ENCODE measurements at places on chromosomes 1 and 21.
A peak's percentile ranks its signal among the peaks of the same experiment; 100 is the strongest.

DNA sequence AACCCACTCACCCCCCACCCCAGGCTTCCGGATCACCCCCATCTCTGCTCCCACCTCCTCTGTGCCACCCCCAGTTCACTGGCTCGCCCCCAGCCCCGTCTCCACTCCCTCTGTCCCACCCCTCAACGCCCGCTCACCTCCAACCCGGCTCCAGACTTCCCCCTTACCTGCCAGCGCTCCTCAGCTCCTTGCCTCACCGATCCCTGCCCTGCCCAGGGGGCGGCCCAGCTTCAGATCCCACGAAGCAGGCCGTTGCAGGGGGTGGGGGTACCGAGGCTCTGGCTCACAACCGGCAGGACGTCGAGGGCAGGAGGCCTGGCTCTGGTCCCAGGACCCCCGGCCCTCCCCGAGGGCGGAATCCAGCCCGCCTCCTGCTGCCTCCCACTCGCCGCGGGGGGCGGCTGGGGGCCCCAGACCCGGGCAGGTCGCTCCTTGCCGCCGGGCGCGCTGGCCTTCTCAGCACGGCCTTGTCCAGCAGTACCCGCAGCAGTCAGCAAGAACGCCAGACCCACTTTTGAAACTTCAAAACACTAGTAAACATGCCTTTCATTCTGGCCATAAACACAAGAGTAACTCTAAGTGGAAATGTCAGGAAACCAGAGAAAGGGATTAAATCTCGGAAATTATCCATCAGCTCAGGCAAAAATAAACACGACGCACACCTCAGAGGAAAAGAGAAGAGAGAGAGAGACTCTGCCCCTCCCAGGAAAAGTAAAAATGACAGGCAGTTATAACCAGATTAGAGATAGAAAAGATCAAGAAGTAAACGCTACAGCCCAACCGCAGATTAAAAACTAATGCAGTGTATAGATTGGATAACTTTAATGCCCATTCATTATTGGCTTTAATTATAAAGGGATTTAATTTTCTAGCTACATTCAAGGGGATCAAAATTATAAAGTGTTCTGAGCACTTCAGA is 1.0 kb upstream of the FAM89A start:
- no peak for DNase-seq

DNA sequence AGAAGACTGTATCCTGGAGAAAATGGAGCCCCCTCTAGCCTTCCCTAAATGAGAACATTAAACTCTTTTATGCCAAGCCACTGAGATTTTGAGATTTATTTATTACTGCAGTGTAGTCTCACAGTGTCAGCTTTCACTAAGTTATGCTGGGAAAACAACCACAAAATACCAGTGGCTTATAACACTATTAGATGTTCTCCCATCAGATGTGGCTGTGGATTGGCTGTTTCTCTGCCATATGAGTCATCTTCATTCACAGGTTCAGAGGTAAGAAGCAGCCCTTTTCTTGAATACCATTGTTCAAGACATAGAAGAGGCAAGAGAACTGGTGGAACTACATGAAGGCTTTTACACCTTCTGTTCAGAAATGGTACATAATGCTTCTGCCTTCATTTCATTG is 32.1 kb upstream of the ST6GALNAC5 start:
- DNase-seq: no peak

- no peak for DNase-seq
Observed at GRCh38 chr1:50971748-50972305, 1.8 kb downstream of the CDKN2C start.

- DNase-seq: no peak
Observed at GRCh38 chr1:20670936-20671335, 9.8 kb upstream of the DDOST start.

DNA sequence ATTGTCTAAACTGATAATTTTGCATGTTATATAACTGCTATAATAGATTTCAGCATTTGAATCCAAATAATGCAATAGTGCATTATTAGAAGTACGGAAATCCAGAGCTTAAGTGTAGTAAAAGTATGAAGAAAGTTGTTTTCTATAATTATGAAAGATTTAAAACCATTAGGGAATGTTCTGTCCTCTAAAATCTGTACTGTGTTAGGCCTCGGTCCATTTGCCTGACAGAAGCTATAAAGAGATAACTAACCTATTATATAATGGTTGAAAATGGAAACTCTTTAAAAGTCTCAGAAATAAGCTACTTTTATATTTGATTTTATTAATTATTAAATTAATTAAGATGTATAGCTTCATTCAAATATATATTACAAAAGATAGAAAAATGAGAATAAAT is 16.2 kb upstream of the RGS2 start:
- no peak for DNase-seq

DNA sequence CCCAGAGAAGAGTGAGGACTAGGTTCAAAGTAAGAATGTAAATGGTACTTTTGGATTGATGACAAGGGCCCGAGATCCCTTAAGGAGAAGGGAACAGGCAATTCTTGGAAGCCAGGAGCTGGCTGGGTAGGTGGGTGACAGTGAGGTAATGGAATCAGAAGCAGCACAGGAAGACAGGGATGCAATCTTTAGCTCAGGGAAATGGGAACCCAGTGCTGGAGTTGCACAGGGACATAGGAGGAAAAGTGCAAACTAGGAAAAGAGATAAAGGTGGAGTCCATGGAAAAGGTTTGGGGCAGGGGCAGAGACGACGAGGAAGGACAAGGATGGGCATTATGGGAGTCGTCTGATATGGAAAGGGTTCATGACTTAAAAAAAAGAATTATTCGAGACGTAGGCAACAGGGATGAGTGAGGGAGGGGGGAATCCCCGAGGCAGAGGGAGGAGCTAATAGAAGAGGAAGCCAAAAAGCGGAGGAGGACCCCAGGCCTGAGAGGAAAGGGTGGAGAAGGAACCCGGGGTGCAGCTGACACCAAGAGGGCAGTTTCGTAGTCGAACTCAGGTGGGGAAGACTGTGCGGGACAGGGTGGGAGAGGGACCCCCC is 495 bp downstream of the PI4KB start:
- peak; percentile 40 for DNase-seq

DNA sequence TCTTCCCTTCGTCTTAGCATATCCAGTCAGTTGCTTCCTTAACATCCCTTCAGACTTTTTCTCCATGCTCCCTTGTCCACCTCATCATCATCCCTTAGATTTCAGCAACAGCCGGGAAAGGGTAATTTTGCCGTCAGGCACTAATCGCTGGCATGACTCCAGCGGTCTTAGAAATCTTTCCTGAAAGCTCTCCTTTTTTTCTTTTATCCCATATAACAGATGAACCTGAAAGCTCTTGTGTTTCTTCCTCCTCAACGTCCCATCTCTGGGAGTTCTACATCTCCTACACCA is 10.4 kb upstream of the BOLA1 start:
- DNase-seq: no peak

DNA sequence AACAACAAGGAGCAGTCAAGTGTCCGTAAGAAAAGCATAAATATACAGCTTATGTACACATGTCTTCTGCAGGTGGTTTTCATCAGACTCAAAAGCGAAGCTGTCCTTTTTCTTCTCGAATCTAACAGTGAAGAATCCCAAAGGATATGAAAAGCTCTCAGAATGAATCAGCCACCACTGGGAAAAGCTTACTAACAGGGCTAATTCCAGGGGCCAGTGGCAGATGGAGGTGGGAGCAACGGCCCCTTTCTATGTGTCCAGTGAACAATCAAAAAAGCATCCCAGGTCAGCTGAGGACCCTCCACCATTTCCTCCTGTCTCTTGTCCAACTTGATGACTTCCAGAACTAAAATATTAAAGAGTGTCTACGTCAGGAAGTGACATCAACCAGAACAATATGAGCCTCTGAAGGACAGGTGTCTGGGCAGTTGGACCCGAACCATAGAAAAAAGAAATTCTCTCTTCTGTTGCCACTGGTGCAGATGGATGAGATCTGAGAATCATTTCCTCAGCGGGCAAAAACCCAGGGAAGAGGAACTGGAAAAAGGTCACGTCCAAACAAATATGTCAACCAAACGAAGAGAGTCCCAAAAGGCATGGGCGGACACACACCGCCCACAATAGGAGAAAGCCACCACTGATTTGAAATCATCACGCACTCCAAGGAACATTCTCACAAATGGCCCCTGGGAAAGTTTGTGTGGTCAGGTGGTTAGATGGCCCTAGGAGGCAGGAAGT is 70.4 kb upstream of the TIAM1 start:
- DNase-seq: no peak

- no peak for DNase-seq
Observed at GRCh38 chr1:210397252-210397651, 68.5 kb downstream of the HHAT start.

GRCh38 chr1:32724678-32725614 is 22.4 kb upstream of the SYNC start:
- no peak for DNase-seq

- DNase-seq: no peak
Observed at GRCh38 chr1:55164906-55165305, 50.3 kb downstream of the USP24 start.

DNA sequence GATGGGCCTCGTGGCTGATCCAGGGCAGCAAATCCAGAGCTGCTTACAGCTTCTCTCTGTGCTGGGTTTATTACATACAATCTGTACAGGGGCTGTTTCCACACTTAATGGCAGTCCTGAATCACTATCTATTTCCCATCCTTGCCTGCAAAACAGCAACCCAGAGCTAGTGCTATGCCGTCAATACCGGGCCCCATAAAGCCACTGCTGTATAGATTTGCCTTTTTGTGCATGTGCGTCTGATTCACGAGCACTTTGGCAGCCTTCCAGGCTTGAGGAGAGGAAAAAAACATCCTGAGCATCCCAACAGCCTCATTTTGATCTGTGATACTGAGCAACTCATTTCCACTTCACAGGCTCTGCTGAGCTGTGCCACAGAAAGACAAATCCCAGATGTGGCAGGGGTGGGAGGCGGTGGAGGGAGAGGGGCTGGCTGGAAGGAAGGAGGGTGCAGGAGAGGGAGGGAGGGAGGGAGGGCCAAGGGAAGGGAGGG is 65.2 kb upstream of the TARBP1 start:
- peak; percentile 32 for DNase-seq

- no peak for DNase-seq
Observed at GRCh38 chr1:18962121-18962721, 5.7 kb upstream of the IFFO2 start.

GRCh38 chr1:117636637-117637425 is 31.0 kb downstream of the TENT5C start:
- DNase-seq: no peak

DNA sequence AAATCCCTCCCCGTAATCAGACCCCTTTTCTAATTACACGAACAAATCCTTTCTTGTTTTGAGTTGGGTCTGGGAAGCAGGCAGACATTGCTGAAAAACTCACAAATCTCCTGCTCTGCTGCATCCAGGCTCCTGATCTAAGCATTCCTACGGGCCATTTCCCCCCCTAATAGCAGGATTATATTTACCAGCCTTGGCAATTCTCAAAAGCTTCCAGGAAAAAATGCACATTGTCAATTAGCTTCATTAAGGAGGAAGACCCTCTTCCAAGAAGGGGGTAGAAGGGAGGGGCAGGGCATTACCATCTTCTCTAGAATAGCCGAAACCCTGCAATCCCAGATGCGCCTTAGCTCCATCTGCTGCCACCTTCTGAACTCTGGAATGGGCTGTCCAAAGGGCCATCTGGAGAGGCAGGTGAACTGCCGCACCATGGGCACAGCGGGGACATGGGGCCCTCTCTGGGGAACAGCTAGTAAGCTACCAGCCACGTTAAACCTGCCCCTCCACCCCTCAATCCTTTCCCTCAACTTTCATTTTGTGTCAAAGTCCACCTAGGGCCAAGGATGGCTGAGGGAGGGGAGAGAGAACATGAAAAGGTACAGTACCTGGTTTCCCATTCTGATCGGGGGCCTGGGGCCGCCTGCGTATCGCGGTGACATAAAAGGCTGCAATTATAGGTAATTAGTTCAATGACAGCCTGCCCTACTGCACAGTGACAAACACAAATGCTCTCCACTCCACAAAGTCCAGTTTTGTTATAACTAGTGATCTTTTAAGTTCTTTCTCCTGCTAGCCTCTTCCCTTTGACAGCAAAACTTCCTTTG is 56.8 kb downstream of the MRPL37 start:
- no peak for DNase-seq

DNA sequence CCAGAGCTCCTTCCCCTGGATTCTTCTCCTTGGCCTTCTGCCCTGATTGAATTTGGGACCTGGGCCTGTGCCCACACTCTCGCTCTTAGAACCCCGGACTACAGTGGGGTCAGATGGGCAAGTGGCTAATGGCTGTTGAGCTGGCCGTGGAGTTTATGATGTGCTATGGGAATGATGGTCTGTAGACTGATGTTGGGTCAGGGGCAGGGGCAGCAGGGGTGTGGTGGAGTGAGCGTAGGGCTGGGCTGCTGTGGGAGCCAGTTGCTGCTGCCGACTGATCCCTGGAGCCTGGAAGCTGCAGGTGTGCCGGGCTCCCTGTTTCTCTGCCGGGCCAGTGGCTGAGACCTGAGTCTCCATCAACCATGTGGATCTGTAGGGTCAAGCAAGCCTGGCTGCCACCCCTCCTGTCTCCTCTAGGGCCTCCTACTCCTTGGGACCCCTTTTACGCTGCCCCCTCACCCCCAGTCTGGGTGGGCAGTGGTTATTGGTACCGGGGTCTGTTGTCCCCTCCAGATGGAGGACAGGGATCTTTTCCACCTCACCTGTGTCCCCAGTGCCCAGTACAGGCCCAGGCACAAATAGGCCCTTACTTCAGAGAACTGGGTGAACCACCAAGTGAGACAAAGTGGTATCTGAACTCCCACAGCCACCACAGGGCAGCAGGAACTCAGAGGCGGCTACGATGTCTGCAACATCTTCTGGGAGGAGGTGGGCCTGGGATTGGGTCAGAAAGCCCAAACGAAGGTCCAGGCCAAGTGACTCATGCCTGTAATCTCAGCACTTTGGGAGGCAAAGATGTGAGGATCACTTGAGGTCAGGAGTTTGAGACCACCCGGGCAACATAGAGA is 5.1 kb downstream of the PODN start:
- no peak for DNase-seq

DNA sequence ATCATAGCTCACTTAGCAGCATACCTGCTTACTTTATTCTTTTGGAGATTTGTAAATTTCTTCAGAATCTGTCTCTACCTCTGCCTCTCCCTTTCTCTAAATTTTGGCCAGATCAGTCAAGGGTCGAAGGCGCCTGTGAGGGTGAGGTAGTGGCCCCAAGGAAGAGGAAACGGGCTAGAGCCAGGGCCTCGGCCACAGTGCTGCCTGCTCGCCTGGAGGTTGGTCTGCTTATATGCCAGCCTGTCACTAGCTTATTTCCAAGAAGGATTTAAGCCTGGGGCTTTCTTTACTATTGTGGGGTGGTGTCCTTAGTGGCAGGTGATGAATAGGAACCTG is 19.6 kb downstream of the PEX14 start:
- no peak for DNase-seq

DNA sequence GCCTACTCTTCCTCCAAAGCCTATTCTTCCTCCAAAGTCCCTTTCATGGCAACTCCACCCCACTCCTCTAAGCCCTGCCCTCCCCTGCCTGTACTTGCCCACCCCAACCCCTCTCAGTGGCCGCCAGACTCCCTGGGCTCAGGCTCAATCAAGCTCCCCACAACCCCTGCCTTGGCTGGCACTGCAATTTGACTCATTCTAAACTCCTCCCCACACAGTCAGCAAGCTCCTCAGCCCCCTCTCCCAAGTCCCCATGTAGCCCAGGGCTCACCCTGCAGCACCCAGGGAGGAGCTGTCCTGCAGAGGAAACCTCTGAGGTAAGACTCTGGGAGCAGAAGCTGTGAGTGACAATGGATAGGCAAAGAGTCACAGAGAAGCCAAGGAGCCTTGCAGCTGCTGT is 3.6 kb upstream of the VSIG8 start:
- no peak for DNase-seq
